CD8-positive, alpha-beta T cell (primary cell): ENCODE measurements at places on chromosomes 12 and 14.

GRCh38 chr12:114682785-114683708, 928 bp downstream of the TBX3 start:
- DNase-seq = no peak

- no peak for DNase-seq
Observed at GRCh38 chr12:131267576-131267975, 313.9 kb downstream of the ADGRD1 start.

GRCh38 chr12:111410431-111411184, 4.9 kb downstream of the SH2B3 start:
- DNase-seq = no peak

- no peak for DNase-seq
Observed at GRCh38 chr12:53170876-53171724, 9.4 kb upstream of the ZNF740 start.
